Urinary bladder (tissue), 4 donors: ENCODE measurements at places on chromosomes 12 and 14. TPM values are rescaled to one million over a fixed set of nuclear protein-coding genes. Genes with fewer than 3 reads are reported as not detected.

The ITGB7 gene
- 1.6 TPM for total RNA-seq

The WNT1 gene
- not detected for total RNA-seq

DNA sequence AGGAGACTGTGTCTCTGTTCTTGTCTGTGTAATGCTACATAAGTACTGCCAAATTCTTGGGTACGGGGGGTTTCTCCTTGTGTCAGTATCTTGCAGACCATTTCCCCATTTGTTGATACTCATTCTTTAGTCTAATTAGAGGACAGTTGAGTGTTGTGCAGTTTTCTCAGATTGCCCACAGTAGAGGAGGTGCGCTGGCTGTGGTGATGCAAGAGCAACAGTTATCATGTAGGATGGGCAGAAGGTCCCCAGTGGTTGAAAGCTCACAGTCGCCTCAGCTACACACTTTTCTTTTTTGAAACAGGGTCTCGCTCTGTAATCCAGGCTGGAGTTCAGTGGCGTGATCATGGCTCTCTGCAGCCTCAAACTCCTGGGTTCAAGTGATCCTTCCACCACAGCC lies 37.8 kb upstream of the ATP2A2 start:
- DNase-seq = no peak

GRCh38 chr14:30214461-30215090 lies 286.9 kb upstream of the PRKD1 start:
- DNase-seq = no peak

GRCh38 chr12:81835783-81836182 lies 76.6 kb upstream of the PPFIA2 start:
- no peak for DNase-seq

DNA sequence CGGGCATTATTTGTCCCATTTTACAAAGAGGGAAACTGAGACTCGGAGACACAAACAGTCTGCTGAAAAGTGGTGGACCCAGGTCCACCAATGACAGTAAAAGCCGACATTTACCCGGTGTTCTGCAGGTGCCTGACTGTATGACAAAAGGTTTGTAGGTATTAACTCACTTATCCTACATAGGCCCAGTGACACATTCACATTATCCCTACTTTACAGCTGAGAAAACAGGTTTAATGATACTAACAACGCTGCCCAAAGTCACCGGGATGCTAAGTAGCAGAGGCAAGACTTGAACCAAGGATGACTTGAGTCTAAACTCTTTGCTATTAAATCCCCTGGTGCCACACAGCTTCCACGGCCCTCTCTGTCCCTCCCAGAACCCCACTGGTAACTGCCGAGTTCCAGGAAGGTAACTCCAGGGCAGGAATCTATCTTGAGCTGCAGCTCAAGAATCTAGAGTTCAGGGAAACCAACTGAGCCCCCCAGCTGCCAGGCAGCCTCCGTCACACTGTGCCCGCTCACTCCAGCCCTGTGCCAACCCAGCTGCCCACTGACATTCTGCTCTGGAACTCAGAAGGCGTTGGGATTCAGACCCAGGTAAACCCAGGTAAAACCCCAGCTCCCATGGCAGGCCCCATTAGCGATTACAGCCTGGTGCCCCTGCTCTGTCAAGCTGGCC lies 33.7 kb downstream of the SYNE3 start:
- DNase-seq = no peak
